Thyroid gland (tissue), 4 donors: ENCODE measurements at places on chromosomes 7 and 10. TPM values are rescaled to one million over a fixed set of nuclear protein-coding genes. Genes with fewer than 3 reads are reported as not detected.

The PLAC9 gene
- total RNA-seq, result 15.0 TPM

The TMEM213 gene
- total RNA-seq, result not detected

The AMPH gene
- total RNA-seq, result 2.0 TPM

The STEAP2 gene
- 28.9 TPM for total RNA-seq

The TWIST1 gene
- total RNA-seq, result 4.7 TPM

The LGI1 gene
- total RNA-seq, result not detected

The SERPINE1 gene
- total RNA-seq, result 5.5 TPM

The OR2A1 gene
- 0.33 TPM for total RNA-seq
